Adrenal gland (tissue), 19 donors: ENCODE measurements at places on chromosomes 7 and 10. TPM values are rescaled to one million over a fixed set of nuclear protein-coding genes. Genes with fewer than 3 reads are reported as not detected.

GRCh38 chr7:156464339-156464738 is 176.2 kb upstream of the RNF32 start:
- no peaks in the 10 kb centered on the region for H3K27me3 ChIP-seq
- H3K36me3 ChIP-seq: no peaks in the 10 kb centered on the region
- no peak for DNase-seq
- no peak overlapping the region for H3K4me3 ChIP-seq

DNA sequence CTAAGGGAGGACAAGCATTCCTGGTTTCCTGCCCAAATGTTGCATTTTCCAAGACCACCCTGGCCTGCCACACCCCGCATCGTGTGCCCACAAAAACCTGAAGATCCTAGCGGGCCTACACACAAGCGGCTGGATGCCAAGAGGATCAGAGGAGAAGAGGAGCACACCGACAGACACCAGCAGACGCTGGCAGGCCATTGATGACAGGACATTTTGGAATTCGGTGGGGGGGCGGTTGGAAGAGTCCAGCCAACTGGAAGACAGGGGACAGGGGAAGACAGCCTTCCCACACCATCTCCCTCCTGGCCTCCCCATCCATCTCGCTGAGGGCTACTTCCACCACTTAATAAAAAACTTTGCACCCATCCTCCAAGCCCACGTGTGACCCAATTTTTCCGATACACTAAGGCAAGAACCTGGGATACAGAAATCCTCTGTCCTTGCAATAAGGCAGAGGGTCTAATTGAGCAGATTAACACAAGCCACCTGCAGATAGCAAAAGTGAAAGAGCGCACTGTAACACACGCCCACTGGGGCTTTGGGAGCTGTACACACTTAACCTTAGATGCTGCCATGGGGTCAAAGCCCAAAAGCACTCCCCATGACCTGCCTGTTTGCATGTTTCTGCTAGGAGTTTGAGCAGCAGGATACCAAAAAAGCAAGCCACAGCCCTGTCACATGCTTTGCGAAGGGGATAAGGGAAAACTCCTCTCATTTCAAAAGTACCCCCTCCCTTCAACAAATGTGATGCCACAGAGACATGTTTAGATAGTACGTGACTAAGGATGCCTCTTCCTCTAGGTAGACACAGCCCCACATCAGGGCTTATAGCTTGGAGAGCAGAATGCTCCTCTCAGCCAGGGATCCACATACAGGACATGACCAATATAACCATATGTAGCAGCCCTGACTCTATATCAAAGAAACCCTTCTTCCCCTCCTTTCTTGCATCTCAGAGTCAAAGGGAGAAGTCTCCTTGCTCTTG is 13.4 kb upstream of the SMNDC1 start:
- H3K27ac ChIP-seq: no peak overlapping the region
- H3K4me1 ChIP-seq: no peaks in the 10 kb centered on the region
- no peak for DNase-seq
- H3K36me3 ChIP-seq: no peaks in the 10 kb centered on the region
- H3K4me3 ChIP-seq: no peak overlapping the region

GRCh38 chr7:155488483-155489127 is 30.7 kb downstream of the EN2 start:
- no peak for DNase-seq
- no peaks in the 10 kb centered on the region for H3K36me3 ChIP-seq
- no peak overlapping the region for H3K27ac ChIP-seq
- peaks cover 27% of the 10 kb centered on the region for H3K27me3 ChIP-seq

DNA sequence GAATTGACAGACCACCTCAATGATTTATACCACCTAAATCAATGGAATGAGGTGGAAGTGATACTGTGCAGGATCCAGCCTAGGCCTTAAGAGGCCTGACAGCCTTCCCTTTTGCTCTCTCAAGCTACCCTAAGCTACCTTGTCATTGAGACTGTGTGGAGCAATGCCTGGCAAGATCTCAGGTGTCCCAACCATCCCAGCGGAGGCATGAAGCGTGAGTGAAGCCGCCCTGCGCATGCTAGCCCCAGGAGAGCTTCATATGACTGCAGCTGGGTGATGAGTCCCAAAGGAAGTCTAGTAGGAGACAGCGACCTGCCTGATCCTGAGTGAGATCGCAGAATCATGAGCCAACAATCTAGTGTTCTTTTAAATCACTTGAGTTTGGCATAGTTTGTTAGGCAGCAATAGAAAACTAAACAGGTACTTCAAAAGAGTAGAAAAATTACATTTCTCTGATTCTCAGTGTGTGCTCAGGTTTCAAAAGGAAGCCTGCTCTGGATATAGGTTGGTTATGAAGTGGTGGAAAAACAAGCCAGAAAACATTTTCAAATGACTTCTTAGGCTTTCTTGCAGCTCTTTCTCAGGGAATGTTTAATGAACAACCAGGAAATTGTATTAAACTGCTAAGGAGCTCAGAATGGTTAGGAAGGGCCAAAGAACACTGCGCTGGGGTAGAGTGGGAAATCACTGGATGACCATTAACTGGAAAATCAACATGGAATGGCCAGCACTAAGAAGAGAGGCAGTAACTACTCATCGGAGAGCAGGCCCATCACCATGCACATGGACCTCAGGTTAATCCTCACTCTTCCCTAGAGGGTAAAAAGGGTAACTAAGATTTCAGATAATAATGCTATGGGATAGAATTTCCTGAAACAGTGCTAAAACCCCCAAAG is 535.2 kb downstream of the PHTF2 start:
- no peaks in the 10 kb centered on the region for H3K36me3 ChIP-seq
- no peaks in the 10 kb centered on the region for H3K4me1 ChIP-seq
- DNase-seq: no peak

- peaks cover 13% of the 10 kb centered on the region for H3K36me3 ChIP-seq
- H3K27me3 ChIP-seq: no peaks in the 10 kb centered on the region
- H3K27ac ChIP-seq: no peak overlapping the region
- H3K4me3 ChIP-seq: no peak overlapping the region
- H3K4me1 ChIP-seq: no peaks in the 10 kb centered on the region
Measured at GRCh38 chr10:118698421-118698820, 56.3 kb downstream of the CACUL1 start.

NAMPT gene
- total RNA-seq: 116 TPM

ACTL6B gene
- total RNA-seq: 1.9 TPM
